ENCODE measurements at places on chromosomes 6 and 20.

GRCh38 chr6:152981989-152982903 is 595 bp downstream of the FBXO5 start:
- no peak for DNase-seq

- no peak for DNase-seq
Observed at GRCh38 chr6:10355115-10355702, 59.7 kb downstream of the TFAP2A start.

- DNase-seq = no peak
Observed at GRCh38 chr6:40456390-40457013, 130.7 kb downstream of the LRFN2 start.

GRCh38 chr6:157518397-157519250 is 137.6 kb downstream of the ZDHHC14 start:
- DNase-seq = no peak

- no peak for DNase-seq
Observed at GRCh38 chr6:139642346-139642745, 267.9 kb upstream of the CITED2 start.

- DNase-seq = no peak
Observed at GRCh38 chr6:35181933-35182612, 31.7 kb upstream of the SCUBE3 start.

All from activated naive CD8-positive, alpha-beta T cell treated with anti-CD3 and anti-CD28 coated beads, Interleukin-2, amount 50 U/mL, for 16 hours (primary cell).